ENCODE measurements at places on chromosomes 5 and 9.

DNA sequence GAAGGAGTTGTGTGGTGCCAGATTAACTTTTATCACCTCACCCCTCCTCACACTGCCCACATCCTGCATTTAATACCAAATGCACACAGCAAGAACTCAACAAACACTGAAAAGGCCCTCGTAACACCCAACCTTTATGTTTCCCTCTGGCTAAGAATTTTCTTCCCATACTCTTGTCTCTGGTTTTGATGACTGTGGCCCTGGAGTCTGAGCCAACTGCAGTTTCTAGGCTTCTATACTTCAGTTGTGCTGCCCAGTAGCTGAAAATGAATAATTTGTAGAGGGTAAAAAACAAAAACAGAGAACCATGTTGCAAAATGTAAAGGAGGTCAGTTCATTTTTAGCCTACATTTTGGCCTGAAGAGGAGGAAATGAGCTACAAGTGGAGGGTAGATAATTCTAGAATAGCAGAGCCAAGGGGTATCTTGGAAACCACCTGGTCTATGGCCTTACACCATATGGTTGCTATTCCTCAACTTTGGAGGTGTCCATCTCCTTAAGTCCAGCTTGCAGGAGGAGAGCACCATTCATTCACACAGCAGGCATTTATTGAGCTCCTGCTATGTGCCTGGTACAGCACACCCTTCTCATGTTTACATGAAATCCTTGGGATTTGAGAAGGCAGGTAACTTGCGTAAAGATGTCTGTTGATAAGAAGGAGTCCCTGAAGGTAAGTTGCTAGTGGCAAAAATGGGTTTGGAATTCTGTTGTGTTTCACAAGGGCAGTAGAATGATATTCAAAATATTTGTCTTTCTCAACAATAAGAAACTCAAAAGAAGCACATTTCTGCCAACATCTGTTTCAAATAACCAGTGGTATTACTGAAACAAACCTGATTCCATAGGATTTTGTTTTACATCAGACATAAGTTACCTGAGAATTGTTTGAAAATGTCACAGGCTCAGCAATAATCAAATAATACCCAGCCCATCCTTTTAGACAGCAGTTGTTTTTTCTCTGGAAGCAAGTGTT, 83.8 kb upstream of the TNFAIP8 start:
- no peak for DNase-seq

DNA sequence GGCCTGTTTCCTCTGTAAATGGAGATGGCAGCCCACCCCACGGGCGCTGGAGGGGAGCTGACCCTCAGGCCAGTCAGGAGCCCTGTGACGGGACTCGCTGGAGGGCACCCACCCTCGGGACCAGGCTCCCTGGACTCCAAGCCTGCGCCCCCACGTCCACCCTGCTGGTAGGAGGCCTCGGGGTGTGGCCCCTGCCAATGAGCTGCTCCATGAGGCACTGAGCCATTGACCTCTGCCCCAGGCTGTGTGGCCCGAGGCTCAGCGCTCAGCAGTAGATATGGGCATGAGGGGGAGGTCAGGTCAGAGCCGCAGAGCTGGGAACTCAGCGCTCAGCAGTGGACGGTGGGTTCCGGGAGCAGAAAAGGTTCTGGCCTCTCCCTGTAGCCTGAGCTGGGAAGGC, 52.3 kb upstream of the EGFL7 start:
- DNase-seq: no peak

DNA sequence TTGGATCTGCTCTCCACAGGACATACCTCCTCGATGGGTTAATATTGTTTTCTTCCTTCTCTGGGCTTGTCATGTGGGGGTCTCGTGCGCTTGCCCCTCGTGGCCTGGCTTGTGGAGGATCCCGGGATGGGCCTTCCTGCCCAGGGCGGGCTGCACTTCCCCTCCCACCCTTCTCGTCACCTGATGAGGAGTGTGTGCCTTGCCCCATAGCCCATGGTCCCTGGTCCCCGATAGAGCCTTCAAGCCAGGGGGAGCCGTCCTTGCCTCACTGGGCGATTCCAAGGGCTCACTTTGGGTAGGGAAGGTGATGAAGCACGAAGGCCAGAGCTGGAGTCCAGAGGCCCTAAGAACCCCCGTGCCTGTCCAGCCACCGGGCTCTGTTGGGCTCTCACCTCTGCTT, 28.7 kb downstream of the DYNC2I2 start:
- DNase-seq: no peak

DNA sequence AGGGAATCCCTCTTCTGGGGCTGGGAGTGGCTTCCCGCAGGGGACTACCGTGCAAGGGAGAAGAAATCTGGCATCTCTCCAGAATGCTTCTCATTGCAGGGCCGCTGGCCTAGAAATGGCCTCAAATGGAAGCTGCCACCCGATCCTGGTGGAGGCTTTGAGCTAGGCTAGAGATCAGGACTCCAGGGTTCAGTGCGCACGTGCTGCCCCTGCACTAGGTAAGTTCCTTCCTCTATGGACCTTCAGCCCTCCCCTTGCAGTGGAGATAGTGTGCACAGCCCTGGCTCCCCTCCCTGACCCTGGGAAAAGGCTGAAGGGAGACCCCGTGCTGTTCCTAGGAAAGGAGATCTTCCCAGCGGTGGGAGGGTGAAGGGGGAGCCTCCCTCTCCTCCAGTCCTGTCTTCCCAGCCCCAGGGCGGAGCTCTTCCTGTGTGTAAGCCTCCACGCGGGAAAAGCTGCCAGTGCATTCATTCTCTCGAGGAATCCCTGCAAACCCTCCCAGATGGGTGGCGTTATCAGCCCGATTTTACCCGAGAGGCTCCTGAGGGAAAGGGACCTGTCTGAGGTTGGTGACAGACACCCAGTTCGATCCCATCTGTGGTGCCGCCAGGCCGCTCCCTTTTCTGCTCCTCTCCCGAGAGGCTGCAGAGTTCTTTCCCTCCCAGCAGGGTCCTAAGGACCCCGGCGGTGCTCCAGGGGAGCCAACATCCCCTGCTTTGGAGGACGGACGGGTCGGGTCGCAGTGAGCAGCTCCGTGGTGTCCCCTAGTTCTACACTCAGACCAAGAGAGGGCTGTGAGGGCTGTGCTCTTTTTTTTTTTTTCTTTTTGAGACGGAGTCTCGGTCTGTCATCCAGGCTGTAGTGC, 1.4 kb upstream of the CERCAM start:
- peak; percentile 32 for DNase-seq

DNA sequence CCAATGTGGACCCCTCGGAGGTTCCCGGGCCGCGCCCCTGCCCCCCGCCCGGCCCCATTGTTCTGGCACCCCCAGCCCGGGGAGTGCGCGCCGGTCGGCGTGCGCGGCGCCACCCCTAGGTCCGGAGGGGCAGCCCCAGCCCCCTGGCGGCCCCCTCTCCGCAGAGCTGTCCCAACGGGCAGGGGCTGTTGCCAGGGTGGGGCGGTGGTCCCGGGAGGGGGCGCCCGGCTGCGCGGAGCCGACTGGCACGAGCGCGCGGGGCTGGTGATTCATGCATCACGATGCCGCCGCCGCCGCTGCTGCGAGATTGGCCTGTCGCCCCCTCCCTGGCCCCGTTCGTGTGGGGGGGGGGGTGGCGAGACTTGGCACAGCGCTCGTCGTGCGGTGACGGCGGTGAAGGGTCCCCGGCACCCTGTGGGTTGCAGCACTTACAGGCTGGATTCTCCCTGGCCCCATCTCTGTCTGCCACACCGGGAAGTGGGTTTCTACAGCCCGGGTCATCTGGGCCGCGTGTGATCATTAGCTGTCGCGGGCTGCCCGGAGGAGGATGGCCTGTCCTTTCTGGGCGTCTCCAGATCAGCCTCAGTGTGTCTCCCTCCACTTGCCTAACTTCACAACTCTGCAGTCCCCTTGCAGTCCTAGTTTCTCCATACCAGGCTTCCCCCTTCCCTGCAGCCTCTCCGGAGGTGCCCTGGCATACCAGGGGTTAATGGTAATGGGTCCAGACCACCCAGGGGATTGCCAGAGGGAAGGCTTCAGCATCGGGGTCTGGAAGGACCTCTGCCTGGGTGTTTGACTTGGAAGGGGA, 858 bp downstream of the NCS1 start:
- DNase-seq: peak; percentile 61
